ENCODE measurements at places on chromosomes 6 and 20.

GRCh38 chr6:129513471-129513870, 196.5 kb downstream of the ARHGAP18 start:
- DNase-seq, result no peak

DNA sequence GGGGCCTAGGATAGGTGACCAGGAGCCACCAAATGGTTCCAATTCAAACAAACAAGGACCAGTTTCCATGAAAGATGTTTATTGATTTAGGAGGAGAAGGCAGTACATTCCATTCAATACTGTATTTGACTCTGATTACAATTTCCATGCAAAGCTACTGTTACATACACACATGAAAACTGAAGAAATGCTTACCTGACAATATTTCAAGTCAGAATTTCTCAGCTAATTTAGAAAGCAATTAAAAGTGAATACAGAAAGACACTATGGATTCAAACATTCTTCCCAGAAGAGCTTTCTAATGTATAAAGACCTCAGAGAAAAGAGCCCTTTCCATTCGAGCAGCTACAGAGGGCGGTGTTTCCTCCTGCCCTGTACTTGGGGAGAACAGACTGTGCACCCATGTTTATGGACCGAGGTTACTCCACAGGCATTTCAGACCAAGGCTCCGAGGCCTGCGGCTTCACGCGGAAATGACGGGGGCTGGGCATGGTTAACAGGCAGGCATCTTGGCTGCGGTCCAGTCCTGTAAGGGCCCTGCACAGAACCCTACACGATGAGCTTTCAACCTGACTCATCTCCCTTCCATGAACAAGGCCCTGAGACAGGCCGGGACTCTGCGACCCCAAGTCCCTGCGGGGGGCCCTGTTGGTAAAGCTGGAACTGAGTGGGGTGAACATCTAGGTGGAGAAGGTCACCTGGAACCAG, 25.7 kb upstream of the TCFL5 start:
- DNase-seq, result no peak

- DNase-seq, result peak; percentile 74
These were observed 362 bp downstream of the DUSP22 start for GRCh38 chr6:292506-293192.

- no peak for DNase-seq
These were observed 8.8 kb upstream of the MYT1 start for GRCh38 chr20:64155258-64156135.

DNA sequence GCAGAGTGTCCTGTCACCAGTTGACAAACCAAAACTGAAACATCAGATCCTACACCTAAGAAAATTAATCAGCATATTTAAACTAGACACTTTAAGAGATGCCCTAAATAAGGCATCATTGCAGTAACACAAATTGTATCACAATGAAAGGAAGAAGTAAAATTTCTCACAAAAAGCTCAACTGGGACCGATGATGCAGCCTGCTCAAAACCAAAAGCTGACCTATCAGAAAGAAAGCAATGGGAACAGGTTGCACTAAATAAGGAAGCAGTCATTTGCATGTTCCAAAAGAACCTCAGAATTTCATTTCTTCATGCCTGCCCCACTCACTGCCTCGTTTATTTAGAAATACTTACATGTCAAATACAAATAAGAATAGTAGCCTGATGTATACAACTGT, 12.1 kb downstream of the HIVEP2 start:
- DNase-seq, result no peak

- DNase-seq, result no peak
These were observed 1016.4 kb downstream of the KIF16B start for GRCh38 chr20:15556869-15557268.

GRCh38 chr6:111469543-111469942, 13.5 kb downstream of the REV3L start:
- DNase-seq, result no peak

- DNase-seq, result no peak
These were observed 437.5 kb downstream of the HTR1B start for GRCh38 chr6:77025736-77026223.

GRCh38 chr6:37005061-37005810, at the start of gene FGD2:
Gene FGD2, plus strand, starts transcription at chr6:37005655. Its CDS starts 163 bp downstream, at chr6:37005818.
- peak; percentile 78 for DNase-seq

DNA sequence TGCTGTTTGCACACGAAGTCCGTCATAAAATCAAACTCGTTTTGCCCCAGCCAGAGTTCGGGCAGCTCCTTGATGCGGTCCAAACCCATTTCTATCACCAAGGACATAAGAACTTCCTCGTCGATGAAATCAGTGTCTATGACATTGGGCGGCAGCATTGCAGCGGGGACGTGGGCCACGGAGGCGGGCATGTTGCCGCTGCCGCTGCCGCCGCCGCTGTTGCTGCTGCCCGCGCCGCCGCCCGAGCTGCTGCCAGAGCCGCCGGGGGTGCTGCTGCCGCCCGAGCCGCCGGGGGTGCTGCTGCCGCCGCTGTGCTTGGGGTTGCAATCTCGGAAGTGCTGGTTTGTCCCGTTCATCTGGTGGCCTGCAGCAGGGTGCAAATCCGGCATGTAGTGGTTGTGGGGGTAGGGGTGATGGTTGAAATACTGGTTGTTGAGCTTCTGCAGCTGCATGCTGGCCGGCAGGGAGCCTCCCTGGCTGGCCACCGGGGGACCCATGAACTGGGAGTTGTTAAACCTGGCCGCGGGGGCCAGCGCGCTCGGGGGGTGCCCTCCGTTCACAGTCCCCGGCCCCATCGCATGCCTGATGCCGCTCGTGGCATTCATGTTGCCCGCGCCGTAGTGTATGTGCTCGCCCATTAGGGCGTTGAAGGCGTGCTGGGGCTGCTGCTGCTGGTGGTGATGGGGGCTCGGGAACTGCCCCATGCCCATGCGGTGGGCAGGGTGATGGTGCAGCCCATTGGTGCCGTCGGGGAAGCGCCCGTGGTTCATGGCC, 1.1 kb downstream of the CITED2 start:
- DNase-seq, result peak; percentile 80

DNA sequence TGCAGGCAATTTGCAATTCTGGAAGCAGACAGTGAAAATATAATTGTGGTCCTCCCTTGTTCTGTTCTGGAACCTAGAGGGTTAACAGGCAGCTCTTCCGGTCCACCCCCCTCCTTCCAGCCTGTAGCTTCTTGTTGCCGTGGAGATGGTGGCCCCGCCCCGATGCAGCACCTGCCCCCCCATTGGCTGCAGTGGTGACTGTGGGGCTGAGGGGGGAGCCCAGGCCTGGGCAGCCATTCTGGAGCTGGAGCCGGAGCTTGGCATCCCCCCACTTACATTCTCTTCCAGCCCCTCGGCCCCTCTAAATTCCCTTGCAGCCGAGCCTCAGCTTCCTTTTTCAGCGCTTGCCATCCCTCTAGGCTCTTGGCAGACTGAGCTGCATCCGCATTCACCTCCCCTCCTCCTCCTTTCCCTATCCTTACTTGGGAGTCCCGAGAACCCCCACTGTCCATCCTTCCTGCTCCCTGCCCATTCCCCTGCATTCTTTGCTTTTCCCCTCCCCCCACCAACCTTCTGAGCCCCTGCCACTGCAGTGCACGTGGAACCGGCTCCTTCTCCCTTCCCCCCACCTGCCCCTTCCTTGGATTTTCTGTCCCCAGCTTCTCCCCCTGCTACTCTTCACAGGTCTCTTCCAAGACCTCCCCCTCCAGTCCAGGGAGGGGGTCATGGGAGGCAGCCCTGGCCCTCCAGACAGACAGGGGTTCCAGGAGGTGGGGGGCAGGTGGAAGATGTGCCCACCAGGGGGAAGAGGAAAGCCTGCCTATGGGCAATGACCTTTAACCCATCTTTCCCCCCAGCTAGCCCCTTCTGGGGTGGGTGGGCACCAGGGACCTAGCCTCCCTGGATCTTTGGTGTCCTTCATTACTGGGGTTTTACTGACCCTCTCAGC, 11.4 kb downstream of the SYNGAP1 start:
- peak; percentile 77 for DNase-seq

- no peak for DNase-seq
These were observed 16.2 kb upstream of the RBL1 start for GRCh38 chr20:37111926-37112455.

GRCh38 chr6:28982476-28983266, 22.4 kb downstream of the ZNF311 start:
- no peak for DNase-seq

DNA sequence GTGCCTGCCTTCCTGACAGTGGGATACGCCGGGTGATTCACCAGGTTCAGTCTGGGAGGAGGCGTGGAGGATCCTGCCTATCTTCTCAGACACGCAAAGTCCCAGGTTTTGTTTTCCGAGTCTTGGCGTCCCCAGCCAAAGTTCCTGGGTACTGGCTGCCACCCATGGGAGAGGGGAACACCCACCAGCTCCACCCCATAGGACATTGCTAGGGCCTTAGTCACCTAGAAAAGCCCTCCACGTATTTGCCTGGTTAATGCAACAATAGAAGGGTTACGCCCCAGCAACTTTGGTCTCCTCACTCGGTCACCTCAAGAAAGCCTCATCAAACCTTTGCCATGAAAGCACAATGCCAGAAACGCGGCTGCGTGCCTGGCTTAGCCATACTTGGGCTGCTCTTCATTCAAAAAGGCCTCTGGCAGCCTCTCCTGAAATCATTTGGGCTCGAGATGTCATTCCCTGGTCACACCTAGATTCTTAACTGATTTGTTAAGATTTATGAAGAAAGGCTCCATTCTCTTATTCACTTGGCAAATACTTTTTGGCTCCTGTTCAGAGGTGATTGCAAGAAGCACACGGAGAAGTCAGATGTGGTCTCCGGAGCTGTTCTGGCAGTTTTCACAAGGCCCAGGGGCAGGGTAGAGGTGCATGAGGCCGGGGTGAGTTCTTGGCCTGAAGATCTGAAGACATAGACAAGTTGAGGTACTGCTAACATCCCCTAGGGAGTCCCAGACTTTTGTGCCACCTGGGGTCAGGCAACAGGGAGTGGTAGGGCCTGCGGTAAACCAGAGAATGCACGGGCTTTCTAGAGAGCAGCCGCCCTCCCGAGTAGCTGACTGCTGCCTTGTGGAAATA, 35.5 kb upstream of the ZNF133 start:
- no peak for DNase-seq

- no peak for DNase-seq
These were observed 152.0 kb downstream of the CEBPB start for GRCh38 chr20:50342638-50343102.

- DNase-seq, result no peak
These were observed 309.0 kb upstream of the PTCHD4 start for GRCh38 chr6:48419992-48420391.

- no peak for DNase-seq
These were observed 114.2 kb upstream of the PHACTR1 start for GRCh38 chr6:12602342-12602741.

GRCh38 chr20:31568041-31568731, 36.9 kb upstream of the ID1 start:
- DNase-seq, result no peak

DNA sequence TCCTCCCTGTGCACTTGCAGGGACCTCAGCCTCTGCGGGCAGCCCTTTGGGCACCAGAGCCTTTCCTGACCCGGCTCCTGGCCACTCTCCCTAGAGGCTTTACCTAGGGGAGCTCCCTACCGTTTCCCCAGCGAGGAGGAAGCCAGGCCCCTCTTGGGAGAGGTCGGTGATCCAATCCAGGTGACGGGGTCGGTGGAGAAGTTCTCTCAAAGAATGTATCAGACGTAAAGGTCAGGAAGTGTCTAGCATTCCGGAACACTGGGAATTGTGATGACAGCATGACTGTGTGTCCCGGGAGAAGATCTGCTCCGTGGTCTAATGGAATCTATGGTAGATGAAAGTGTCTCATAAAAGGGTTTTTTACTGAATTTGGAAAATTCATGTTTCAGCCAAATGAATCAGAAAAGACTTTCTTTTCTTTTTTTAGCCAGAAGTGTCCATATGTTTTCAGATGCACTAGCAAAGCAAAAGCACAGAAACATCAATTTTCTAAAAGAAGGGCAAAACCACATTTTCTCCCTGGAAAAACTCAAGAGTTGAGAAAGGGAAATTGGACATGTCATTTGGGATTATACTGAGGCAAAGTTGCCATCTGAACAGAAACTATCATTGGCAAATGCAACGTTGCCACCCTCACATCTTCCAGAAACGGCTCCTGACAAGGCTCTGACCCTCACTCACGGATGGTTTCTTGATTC, 289.4 kb downstream of the THBS2 start:
- no peak for DNase-seq

GRCh38 chr20:57500962-57501361, 24.0 kb downstream of the CTCFL start:
- no peak for DNase-seq

DNA sequence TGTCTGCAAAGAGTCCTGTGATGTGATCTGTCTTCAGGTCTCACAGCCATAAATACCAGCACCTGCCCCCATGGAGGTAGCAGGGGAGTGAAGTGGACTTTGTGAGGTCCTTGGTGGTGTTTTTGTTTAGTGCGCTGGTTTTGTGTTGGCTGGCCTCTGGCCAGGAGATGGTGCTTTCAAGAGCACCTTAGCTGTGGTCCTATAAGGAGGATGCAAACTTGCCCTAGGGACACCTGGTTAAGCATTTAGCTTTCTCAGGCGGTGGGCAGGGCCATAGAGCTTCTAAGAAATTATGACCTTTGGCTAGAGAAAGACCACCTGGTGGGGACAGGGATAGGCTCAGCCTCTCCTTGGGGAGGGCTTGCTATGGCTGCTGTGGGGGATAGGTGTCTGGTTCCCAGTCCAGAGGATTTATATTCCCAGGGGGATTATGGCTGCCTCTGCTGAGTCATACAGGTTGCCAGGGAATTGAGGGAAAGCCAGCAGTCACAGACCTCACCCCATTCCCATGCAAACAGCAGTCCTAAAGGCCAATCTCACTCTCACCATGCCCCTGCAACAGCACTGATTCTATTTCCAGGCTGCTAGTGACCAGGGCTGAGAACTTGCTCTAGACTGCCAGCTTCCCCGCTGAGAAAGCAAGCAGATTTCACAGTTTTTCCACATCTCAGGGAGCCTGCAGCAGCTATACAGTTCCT, 259.3 kb downstream of the TFAP2B start:
- DNase-seq, result no peak

DNA sequence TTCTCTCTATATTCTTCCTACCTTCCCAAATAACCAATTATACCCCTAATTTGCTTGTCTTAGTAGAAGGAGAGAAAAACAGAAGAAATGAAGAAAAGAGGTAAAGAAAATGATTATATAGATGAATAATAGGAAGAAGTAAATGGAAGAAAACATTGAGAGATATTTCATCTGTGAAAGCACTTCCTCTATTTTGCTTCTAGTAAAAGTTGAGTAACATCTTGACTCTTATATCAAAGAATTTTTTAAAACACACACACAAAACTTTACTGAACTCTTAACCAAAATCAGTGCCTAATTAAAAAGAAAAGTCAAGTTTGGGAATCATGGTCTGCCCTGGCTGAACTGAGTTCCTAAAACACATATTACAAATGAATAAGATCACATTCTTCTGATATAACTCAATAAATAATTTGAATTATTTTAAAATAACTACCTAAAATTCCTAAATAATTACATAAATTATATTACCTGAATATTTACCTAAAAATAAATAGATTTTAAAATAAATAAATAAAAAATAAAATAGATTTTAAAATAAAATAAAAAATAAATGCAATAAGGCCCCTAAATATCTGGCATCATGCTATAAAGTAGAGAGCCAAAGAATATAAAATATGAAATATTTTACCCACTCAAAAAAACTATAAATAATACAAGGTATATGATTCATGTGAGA, 8.8 kb downstream of the SLC17A2 start:
- DNase-seq, result no peak

- no peak for DNase-seq
These were observed 79.2 kb downstream of the CHD6 start for GRCh38 chr20:41538810-41539596.

All from memory B cell (primary cell).